ENCODE measurements at places on chromosomes 6 and 20.
A peak's percentile ranks its signal among the peaks of the same experiment; 100 is the strongest.

DNA sequence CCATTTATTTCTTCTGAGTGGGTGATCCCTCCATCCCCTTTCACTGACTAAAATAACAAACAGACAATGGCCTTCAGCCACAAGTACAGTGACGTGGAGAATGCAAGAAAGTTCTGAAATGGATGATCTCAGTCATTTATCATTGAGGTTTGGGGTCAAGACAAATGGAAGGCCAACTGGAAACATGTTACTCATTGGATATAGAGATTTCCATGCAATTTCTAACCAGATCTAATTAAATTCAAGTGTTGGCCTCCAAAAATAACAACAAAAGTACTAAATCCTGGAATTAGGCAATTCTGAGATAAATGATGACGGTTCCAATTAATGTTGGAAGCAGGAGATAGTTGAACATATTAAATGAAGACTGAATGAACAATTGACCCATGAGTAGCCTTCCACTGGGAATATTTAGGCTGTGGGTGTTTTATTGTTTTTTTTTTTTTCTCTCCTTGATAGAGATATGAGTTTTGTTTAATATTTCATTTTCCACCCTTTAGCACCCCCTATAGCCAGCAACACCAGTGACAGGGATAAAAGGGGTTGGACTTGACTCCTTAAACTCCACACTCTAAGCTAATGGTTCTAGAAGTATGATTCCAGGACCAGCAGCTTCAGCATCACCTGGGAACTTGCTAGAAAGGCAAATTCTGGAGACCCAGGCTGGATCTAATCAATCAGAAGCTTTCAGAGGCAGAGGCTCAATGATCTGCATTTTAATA, 112.8 kb downstream of the BCAS1 start:
- DNase-seq: no peak

DNA sequence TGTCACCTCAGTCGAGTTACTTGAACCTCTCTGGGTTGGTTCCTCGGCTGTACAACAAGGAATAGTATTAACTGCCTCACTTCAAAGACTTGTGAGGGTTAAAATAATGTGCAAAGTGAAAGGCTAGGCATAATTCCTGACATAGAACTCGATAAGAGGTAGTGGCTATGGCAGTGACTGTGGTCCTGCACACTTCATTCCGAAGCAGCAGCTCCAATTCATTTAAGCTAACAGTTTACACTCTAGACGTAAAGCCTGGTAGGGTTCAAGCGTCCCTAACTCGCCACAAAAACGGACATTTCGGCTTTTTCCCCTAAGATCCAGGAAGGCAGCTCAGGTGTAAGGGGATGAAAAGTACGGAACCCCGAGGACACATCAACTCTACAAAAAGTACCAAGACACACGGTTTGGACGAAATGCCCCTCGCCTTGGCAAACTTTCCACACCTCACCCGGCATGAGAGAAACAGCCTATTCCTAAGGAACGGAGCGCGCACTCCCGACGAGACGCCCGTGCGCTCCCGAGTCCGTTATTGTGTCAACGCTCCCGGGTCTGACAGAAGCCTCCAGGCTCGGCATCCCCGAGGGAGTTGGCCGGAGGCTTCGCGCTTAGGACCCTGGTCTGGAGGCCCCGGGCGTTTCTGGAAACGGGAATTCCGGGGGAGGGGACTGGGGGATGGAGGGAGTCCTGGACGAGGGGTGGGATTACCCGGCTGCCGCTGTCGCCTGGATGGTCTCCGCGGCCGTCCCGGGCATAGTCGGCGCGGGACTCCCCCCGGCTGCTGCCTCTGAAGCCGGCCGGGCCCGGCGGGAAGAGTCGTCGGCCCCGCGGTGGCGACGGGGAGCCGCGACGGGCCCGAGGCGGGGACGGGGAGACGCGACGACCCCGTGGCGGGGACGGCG, 937 bp downstream of the ZNF318 start:
- DNase-seq: no peak

DNA sequence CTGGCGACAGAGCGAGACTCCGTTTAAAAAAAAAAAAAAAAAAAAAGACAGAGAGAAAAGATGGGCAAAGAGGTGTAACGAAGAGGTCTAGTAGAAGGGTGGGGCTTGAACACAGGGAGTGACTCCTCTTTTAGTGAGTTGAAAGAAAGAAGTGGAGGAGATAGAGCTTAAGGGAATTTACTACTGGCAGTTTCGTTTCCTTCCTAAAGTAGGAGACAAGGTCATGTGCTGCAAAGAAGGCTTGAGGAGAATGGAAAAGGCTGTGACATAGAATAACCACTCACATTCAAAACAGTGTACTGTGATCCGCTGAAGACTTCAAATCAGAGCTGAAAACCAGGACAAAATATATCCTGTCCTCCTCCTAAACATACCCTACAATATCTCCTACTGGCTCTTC, 63.8 kb upstream of the EIF2S2 start:
- DNase-seq: no peak

DNA sequence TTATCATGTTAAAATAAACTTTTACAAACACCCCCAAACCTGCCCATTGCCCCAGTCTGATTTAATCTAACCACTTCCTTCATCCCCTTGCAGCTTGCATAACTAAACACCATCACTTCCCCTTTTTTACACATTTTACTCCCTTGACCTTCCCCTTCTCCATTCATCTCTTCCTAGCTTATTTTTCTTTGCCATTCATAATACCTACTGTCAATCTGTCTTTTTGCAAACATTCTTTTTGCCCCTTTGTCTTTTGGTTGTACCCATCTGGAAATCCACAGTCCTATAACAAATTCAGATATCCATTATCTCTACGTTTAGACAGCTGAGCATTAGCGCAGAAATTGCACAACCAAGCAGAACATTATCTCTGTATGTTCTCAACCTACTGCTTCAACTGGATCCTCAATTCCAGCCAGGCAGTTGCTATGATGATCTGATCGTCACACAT, 51.2 kb downstream of the C6orf52 start:
- DNase-seq: peak; percentile 45

DNA sequence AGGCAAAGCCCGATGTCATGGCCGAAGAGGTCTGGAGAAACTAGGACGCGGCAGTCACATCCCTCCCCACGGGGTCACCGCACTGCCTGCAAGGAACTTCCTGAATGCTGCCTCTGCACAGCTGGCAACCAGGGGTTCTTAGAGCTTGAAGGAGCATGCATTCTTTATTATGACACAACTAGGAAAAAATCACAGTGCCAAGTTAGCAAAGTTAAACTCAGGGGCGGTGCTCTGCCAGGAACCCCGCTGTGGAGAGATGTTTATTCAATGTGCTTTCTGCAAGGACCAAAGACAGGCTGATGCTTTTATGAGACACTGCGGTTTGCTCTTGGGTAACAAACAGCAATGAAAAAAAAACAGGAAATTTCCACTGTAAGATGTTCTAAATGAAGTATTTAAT, 287.3 kb upstream of the FOXQ1 start:
- no peak for DNase-seq

- no peak for DNase-seq
Measured at GRCh38 chr6:138882369-138883017, 86.6 kb downstream of the ECT2L start.

DNA sequence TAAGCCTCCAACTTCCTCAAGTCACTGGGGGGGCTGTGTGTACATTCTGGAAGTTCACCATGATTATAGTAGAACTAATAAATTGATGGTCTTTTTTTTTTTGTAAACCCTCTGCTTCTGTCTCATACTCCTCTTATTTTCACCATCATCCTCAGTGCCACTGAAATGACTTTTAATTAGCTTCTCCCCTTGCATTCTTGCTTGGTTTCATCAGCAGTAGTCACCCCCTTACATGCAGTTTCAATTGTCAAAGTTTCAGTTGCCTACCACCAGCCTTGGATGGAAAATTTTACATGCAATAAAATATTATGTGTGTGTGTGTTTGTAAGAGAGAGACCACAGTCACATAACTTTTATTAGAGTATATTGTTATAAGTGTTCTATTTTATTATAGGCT, 175.8 kb upstream of the BMP5 start:
- DNase-seq: no peak

GRCh38 chr6:136550045-136550329, 235 bp downstream of the MAP7 start:
- no peak for DNase-seq

- DNase-seq: no peak
Measured at GRCh38 chr6:110537208-110538123, 61.1 kb upstream of the SLC22A16 start.

- no peak for DNase-seq
Measured at GRCh38 chr6:46412662-46413061, 78.6 kb downstream of the RCAN2 start.

GRCh38 chr20:59377842-59378241, 77.4 kb downstream of the EDN3 start:
- DNase-seq: no peak

DNA sequence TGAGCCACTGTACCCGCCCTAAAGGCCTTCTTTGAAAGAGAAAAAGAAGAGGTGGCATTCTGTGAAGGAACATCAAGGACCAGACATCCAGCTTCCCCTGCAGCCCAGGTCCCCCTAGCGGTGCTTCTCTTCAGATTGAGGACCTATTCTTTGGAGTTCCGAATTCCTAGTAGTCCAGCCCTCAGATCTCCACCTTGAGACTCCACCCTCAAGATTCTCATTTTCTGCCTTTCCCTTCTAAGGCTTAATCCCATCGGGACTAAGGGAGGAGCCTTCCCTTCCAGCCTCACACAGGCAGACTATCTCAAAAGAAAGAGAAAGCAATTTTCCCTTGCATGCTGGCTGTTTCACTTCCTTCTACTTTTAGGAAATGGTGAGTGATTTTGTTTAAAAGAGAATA, 32.5 kb downstream of the MUC22 start:
- no peak for DNase-seq

GRCh38 chr6:108597572-108598304, 37.0 kb downstream of the FOXO3 start:
- DNase-seq: no peak

DNA sequence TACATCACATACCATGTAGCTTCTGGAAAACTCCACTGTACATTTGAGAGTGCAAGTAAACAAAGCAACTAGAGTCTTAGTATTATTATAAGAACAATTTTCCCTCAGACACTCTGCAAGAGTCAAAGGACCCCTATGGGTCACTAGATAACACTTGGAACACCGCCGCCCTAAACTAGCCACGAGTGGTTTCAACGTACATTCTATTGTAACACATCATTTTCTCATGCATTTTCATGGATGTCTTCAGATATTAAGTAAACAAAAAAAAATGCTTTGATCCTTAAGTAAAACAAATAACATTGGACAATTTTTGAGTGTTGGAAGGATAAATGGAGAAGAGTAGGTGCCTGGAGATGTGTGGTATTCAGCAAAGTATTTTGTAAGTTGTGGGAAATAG, 3.2 kb upstream of the RNF146 start:
- no peak for DNase-seq

DNA sequence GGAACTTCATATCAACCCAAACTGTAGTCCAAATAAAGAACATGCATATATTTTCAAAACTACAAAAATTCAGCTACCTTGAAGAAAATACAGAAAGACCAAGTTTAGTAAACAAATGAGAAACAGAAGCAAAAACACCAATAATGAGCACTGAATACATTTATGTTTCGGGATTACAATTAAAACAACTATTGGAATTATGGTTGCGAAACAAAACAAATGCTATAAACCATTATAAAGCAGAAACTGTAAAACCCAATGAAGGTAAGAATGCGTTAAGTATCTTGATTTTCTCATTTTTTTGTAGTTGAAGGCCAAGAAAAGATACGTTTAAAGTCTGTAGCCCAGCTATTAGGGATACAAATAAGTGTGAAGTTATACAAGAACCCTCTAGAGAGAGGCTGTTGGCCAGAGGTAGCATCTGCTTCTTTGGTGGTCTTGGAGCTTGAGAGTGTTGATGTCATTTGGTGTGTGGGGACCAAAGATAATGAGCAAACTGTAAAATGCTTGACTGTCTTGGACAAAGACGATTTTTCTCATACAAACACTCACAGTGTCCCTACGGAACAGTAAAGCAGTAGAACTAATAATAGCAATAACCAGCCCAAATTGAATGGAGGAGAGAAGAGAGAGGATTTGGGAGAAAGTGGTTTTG, 111.5 kb downstream of the PRND start:
- no peak for DNase-seq

DNA sequence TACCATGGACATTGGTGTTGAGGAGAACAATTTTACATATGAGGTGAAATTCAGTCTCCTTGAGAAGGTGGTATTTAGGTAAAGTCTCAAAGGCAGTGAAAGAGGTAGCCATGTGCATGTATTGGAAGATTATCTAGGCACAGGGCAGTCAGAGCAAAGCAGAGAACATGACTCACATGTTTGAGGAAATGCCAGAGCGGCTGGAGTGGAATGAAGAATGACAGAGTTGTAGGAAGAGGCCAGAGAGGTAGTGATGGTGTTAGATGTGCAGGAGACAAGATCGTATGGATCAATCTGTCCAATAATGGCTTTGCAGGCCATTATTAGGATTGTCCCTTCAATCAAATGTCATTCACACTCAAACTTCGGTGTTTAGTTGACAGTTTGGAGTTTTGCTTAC, 449.4 kb upstream of the PTCHD4 start:
- no peak for DNase-seq

DNA sequence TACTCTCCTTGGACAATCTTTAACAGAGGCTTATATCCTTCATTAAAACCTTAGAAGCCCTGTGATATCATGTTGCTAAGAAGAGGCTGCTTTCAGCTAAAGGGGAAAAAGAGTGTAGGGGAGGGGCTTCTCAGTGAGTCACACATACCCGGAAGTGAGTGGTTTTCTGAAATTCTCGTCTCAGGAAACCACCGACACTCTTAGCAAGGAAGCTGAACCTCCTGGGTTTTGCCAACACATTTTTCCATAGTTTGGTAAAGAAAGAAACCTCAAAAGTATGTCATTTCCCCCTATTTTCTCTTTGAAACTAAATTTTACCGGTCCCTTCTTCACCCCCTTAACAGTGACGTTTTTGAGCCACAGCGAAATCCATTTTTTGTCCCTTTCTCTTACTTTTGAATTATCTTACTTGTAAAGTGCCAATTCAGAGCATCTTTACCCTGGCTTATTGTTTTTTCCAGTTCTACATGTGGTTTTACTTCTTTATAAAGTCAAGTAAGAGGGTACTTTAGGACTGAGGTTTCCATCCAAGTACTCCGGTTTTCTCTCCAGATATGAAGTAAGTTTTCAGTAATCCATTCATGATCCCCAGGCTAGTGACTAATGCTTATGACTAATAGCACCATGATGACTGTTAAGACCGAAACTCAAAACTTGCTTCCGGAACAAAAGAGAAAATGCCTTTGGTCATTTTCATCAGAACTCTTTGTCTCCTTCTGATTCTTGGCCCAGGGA, 219.3 kb downstream of the ARHGAP18 start:
- DNase-seq: peak; percentile 79

All from GDM1 (cell line).